ENCODE measurements at places on chromosomes 4 and X.

GRCh38 chr4:59175617-59176016 lies 2024.5 kb upstream of the ADGRL3 start:
- DNase-seq: no peak

DNA sequence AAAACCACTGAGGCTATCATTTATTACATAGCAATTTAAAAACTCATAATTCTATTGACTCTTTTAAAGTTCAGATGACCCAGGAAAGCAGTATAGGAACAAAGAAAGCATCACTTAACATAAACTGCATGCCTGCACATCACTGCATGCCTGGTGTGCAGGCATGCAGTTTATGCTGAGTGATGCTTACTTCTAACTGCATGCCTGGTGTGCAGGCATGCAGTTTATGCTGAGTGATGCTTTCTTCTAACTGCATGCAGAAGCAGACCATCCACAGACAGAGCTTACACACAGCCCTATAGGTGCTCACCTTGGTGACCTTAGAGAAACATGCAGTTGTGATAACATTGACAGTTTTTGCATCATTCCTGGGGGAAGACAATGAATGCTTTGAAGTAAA lies 17.0 kb downstream of the SDAD1 start:
- DNase-seq: no peak

GRCh38 chrX:150696331-150696730 lies 3.1 kb downstream of the MTMR1 start:
- DNase-seq: no peak

DNA sequence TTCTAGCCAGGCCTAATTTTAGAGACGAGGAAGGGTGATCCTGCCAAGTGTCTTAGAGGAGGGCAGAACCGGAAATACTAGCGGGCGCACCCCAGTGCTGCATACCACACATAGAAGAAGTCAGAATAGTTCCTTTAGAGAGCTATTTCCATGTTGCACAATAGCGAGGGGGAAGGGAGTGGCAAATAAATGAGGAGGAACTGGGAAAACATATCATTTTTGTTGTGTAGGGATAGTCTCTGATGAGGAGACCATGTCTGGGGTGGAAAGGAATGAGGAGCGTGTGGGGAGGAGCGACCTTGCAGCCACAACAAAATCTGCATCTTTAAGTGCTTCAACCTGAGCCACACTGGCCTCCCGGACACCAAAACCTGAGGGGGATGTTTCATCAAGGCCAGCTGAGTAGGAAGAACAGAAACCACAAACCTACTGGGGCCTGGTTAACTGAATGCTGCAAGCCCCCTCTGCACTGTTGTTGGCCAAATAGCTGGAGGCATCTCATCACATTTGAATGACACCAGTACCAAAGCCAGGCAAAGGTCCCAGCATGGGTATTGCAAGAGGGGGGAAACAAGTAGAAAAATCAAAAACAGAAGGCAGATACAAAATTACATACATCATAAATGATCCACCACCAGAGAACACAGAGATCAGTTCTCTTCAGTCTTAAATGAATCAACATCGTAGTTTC lies 26.7 kb upstream of the C1QTNF7 start:
- no peak for DNase-seq

DNA sequence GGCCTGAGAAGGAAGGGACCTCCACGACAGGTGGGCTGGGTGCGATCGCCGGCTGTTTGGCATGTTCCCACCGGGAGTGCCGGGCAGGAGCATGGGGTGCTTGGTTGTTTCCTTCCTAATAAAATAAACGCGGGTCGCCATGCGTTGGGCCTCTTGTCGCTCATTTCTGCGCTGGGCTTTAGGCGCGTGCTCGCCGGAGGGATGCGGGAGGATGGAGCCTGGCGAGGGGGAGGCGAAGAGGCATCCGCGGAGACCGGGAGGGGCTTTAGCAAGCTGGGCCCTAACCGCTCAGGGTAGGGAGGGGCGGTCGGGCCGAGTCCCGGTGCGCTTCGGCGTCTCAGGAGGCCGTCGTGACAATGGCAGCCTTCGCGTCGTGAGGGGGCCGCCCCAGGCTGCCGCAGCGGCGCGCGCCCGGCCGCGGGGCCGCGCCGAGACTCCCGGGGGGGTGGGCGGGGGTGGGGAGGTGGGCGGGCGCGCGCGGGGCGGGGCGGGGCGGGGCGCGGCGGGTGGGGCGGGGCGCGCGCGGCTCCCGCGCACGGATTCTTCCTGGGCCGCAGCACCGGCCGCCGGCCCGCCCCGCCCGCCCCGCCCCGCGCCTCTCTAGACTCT lies 476 bp upstream of the GDI1 start:
- DNase-seq: no peak

DNA sequence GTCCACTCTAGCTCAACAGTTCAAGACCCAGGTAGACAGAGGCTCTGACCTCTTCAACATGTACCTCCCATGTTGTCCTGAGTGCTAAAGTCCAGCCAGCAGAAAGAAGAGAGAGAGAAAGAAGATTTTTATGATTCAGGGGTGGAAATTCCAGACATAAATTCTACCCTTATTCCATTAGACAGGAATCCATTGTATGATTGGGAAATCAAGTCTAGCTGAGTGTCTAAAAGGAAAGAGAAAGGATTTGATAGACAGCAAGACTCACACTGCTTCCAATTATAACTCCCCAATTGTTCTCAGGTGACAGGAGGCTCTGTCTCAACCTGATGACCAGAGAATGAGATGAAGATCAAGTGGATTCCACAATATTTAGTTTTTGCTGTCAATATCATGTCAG lies 27.9 kb upstream of the PGM2 start:
- DNase-seq: no peak

DNA sequence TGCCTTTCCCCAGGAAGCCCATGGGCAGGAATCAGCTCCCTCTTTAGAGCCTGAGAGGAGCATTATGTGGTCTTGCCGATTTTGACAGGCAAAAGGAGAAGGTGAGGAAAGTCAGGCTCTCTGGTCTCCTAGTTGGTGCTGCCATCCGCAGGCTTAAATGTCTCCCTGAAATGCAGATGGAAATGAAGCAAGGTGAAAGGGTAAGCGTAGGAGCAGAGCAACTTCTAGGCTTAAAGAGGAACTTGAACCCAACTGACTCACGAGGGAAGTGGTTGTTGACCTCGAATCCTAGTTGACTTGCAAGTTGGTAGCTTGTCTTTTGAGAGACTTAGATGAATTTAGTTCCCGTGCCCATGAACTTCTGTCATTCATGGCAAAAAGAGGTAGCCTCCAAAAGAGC lies 205.9 kb downstream of the PTTG2 start:
- no peak for DNase-seq

- DNase-seq: no peak
These were observed 147.2 kb upstream of the SFRP2 start for GRCh38 chr4:153936121-153936520.

- DNase-seq: no peak
These were observed 1.2 kb upstream of the CDK16 start for GRCh38 chrX:47217121-47217851.

DNA sequence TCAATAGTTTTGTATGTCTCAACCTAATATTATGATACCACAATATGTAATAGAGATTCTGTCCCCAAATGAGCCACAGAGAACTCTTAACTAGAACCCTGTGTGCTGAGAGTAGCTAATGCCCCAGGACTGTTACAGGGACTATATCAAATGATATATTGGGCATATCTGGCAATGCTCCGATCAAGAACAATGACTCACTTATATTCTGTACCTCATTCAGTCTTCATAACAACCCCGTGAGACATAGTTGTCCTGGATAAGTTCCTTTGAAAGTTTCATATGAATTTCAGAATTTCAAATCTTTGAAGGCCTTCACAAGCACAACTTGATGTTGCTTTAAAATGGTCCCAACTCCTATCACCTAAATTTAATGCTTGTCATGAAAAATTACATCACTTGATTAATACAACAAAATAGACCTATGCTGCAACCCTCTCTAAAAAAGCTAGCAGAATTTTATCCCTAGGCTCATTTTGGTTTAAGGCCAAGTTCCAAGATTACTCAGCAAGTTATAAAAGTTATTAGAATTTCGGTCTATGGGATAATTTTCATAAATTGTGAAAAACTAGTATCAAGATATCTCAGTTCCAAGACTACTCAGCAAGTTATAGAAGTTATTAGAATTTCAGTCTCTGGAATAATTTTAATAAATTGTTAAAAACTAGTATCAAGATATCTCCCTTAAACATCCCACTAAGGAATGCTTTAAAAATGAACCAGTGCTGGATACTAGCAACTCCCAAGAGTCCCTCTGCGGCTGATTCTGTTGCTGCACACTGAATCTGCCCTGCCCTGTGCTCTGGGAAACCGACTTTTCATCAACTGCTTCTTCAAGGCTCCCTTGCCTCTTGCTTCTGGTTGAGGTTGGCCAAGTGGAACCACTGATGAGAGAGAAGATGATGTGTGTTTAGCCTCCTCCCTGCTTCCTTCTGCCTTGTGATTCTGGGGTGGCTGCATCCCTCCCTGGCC lies 6.0 kb upstream of the ANXA3 start:
- DNase-seq: no peak

DNA sequence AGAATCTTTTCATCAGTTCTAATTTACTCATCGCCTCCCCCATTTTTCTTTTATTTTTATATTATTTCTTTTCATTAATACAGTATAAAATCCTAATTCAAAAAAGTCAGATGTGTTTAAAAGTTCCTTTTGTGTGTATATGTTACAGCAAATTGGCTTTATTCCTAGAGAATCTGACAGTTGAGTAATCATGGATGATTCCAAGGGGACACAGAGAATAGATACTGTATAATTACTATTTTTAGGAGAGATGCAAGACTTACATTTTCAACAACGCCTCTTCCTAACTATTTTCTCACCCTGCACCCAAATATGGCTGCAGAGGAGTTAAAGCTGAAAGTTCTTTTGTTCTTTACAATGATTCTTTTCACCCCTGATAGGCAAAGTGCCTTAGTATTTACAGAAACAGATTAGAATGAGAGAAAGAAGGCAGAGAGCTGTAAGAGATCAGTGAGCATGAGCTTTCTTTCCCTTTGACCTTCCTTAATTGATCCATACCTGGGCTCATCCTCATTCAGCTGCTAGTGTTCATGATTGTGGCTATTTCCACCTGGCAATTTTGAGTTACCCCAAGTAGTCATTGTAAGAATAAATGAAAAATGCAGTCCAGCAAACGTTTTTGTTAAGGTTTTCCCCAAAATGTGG lies 210.8 kb downstream of the SLC4A4 start:
- no peak for DNase-seq

- no peak for DNase-seq
These were observed 15.0 kb downstream of the CLDN2 start for GRCh38 chrX:106935175-106935574.

GRCh38 chr4:14111730-14112181 lies 484.2 kb upstream of the BOD1L1 start:
- DNase-seq: no peak

GRCh38 chr4:140117947-140118346 lies 36.0 kb downstream of the MAML3 start:
- DNase-seq: no peak

- no peak for DNase-seq
These were observed 85.5 kb downstream of the NFKB1 start for GRCh38 chr4:102586644-102587021.

DNA sequence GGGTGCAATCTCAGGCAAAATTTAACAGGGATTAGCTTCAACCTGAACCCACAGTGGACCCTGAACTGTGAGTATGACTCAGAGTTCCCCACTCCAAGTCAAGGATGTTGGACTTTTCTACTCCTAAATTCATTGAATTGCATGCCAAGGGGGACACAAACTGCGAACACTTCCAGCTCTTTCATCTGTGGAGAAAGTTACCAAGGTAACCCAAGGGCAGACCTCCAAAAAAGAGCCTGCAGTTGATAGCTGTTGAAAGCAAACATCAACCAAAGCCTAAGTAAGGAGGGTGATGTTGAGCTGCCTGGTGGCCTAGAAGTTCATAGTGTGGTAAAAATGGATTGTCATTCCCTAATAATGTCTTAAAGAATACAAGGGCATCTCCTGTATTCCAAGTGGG lies 1242.9 kb downstream of the C4orf33 start:
- DNase-seq: no peak

GRCh38 chr4:185036842-185037241 lies 18.6 kb downstream of the HELT start:
- no peak for DNase-seq

DNA sequence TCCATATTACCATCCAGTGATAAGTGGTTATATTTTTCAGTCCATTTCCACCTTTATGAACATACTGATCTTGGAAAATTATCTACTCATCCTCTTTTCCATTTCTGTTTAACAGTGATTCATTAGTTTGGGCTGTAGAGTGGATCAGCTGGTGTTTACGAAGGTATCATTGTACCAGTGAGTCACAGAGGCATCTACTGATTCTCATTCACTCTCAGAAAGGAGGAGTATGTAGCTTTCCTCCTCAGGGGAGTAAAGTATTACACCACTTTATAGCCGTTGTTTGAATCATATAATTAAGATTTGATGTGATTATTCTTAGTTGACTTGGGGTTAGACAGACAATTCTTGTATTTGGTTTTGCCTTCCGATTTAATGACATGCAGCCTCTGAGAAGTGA lies 74.7 kb downstream of the GALNT7 start:
- no peak for DNase-seq

DNA sequence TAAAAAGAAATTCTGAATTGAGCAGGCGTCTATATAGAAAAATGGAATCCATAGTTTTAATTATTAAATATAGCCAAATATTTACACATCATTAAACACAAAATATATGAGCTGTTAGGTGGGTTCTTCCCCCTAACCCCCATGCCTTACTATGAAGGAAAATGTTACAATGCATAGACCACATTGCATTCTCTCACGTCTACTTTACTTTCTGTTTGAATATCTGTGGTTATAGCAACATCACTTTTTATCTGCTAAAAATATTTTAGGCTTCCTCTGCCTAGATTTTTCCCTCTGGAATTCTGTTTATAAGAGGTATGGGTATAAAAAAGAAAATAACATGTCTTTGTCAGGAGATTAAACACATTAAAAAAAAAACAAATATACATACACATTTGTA lies 73.1 kb downstream of the MAML3 start:
- no peak for DNase-seq

DNA sequence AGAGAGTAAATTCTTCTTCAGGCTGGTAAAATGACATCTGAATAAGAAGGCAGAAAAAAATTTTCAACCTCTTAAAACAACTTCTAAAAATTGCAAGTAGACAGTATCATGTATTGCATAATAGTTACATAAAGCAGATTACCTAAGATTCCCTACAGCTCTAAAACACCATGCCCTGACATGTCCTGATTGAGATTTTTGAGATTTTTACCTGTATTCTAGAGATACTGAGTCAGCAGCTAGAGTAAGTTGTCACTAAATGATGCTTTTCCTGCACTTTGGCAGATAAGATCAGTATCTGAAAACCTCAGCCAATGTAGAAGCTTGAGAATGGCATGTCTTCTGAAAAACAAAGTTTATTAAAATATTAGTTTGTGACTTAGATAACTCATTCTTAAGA lies 713.6 kb downstream of the CCSER1 start:
- DNase-seq: no peak

- DNase-seq: no peak
These were observed 58.4 kb downstream of the AMELX start for GRCh38 chrX:11351375-11352295.

DNA sequence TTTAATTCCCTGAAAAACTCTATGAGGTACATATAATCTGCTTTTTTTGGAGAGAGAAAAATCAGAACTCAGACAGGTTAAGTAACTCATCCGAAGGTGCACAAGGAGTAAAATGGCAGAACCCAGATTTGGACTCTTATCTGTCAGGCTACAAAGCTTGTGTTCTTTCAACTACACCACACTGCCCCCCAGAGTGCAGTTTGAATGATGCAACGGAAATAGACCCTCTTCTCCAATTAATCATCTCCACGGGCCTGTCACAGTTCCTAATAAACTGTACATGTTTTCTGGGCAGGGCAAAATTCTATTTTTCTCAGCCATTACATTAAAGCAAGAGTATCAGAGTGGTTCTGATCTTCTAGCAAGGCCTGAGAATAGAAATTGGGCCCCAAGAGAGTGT lies 35.3 kb upstream of the DCX start:
- no peak for DNase-seq
